ENCODE measurements at places on chromosomes 12 and 14.

GRCh38 chr12:12714276-12715021 lies 2.7 kb upstream of the CDKN1B start:
- peak; percentile 54 for DNase-seq

DNA sequence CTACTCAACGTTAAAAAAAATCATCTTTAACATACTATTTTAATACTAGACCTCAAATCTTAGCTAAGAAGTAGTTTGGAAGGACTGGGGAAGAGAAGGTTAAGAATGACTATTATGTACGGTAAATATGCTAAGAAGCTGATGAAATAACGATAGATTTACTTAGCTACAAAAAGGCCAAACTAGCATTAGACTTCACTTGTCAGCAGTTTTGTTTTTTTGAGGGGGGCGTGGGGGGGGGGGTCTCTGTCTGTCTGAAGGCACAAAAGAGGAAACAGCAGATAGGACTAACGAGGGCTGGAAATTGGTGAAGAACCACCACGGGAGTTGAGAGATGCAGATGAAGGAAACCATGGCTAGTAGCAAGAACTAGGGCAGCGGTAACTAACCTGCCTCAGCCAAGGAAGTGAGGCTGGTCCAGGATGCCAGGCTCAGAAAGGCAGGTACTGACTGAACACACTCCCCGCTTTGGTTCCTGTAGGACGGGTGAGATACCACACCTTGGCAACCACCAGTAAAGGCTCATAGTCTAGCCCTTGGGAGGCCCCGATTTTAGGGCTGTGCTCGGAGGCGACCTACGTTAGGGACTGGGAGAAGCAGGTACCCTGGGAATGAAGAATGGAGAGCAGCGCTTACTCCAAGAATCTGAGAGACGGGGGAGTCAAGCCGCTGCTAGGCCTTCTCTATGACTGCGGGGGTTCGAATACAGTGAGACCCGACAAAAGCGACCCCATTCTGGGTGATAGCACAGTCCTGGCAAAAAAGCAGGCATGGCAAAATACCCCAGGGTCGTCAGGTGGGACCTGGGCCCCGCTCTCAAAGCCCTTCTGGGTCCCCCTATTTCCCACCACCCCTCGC lies 675 bp downstream of the NEDD8 start:
- no peak for DNase-seq

DNA sequence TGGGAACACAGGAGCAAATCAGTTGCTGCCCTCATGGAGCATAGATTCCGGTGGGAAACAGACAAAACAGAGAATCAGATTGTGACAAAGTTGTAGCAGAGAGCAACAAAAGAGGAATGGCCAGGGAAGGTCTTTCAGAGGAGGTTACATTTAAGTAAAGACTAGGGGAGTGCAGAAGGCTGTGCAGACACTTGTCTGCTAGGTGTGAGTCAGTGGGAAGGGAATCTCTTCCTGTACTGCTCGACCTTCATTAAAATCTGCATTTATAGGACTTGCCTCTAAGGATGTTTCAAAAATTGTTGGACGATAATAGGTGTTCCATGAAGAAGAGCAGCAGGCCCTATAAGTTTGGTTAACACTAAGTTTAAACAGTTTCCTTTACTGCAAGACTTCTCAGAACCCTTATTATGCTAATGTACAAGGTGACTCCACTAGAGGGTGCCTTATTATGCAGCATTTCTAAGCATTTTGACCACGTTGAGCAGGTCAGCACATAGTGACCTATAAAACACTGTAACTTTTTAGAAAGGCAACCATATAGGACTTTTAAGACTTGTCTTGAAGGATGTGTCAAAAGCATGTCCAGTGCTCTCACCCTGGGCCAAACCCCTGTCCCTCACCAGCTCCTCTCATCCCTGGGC lies 91.8 kb upstream of the RIC8B start:
- no peak for DNase-seq

GRCh38 chr12:24895612-24896011 lies 53.3 kb downstream of the BCAT1 start:
- no peak for DNase-seq

DNA sequence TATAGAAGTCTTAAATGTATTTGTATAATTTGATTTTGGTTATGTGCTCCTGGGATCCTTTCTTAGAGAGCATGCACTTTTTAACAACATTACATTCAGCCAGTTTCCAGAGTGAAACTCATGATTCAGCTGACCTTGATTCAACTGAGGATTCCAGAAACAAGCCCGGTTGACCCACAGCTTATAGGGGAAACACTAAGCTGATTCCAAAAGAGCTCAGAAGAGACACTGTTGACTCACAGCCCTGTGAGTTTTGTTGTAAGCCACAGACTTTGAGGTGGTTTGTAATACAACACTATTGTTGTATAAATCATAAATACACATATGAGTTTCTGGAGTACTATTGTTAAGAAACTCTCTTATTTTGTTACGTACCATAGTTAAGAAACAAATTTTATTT lies 133.8 kb upstream of the MGAT4C start:
- DNase-seq, result no peak

DNA sequence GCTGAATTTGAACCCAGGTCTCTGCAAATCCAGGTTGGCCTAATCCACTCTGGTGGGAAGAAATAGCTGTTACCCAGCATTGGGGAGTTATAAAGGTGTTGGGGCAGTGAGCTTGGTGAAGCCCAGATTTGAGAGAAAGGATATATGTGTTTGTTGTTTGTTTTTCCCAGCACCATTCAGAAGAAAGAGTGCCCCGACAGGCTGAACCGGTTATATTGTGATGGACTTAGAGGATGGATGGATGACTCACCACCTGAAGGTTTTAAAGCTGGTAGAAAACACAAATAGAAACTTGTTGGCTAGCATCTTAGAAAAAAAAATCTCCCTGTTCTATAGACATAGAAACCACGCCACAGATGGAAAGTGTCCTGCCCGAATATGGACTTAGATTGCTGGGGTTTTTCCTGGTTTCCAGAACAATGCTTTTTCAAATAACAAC lies 404.6 kb downstream of the MED13L start:
- DNase-seq, result no peak

DNA sequence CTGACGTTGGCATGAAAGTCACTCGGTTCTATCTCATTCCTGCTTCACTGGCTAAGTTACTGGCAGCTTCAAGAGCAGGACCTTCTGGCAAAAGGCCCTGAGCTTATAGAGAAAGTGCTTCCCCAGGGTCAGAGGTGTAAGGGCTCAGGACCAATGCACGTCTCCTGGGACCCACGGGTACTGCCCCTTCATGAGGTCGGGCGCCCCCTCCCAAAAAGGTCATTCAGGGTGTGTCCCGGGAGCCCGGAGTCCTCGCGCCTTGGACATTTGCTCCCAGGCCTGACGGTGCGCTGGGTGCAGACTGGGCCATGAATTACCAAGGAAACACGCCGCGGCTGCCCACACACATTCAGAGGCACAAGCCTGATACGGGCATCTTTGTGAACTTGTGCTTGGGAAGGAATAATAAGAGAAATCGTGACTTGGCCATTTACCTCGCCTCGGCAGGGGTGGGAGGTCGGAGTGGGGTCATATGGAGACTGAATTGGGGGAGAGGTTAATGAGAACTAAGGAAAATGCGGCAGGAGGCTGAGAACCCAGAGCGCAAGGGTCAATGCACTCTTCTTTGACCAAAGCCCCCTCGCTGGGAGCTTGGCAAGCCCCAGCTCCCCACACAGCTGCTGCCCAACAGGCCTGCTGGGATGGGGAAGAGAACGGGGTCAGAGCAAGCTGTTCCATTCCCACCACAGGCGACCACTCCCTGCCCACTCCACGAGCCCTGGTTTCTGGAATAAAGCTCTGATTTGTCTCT lies 15.7 kb upstream of the SLC6A12 start:
- no peak for DNase-seq

- no peak for DNase-seq
Observed at GRCh38 chr12:46227616-46228015, 41.2 kb downstream of the SLC38A1 start.

- no peak for DNase-seq
Observed at GRCh38 chr12:102059343-102059742, 2.4 kb downstream of the WASHC3 start.

- DNase-seq, result no peak
Observed at GRCh38 chr14:73721101-73721821, 7.1 kb upstream of the PNMA1 start.

DNA sequence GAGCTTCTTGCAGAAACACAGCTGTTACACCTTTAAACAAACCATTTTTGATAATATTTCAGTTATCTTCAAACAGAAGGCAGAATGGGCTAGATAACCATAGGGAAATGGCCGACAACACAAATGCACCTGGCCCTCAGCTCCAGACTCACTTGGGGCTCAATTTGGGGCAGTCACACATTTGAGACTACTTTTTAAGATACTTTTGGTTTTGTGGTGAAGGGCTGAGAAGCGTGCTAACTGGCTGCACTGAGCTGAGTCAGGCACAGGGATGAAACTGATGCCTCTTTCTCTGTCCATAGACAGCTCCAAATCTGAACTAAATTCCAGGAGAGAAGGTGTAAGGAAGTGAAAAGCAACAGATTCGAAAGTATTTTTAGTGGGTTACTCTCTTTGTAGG lies 18.5 kb upstream of the GRIP1 start:
- DNase-seq, result no peak

- DNase-seq, result no peak
Observed at GRCh38 chr12:15157269-15157671, 63.9 kb downstream of the RERG start.

- DNase-seq, result no peak
Observed at GRCh38 chr14:86221000-86221399, 691.1 kb downstream of the FLRT2 start.

DNA sequence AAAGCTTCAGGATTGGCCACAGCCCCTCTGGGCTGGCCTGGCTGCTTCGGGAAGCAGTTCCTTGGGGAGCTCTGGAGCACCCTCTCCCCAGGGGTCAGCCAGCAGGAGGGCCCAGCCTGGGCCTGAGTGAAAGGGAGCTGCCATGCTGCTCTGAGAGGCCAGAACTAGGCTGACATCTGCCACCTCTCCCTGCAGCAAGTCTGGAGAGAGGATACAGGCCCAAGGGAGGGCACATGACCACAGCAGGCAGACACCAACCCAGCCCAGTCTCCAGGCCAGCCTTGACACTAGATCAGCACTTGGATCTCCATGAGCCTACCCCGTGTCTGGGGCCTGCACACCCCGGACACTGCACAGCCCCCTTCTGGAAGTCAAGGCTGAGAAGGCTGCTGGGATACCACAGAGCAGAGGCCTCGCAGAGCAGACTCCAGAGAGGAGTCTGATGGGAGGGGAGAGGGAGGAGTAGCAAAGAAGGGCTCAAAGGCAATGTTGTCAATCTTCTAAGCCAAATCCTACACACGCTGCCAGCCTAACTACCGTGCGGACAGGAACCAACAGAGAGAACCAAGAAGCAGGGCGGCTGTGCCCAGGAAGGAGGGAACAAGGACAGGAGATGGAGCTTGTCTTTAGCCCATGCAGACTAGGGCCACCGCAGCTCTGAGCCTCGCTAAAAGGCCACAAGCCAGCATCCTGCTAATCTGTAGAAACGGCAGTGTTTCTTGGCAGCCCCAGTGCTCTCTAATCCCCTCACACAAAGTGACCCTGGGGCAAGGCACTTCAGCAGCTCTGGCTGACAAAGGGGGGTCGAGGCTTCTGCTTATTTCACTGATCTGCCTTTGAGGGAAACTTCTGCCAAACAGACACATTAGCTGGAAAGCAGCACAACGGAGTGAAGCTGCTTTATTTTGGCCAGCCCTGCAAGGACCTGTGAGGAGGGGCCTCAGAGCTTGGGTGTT lies 12.9 kb downstream of the COL2A1 start:
- no peak for DNase-seq

DNA sequence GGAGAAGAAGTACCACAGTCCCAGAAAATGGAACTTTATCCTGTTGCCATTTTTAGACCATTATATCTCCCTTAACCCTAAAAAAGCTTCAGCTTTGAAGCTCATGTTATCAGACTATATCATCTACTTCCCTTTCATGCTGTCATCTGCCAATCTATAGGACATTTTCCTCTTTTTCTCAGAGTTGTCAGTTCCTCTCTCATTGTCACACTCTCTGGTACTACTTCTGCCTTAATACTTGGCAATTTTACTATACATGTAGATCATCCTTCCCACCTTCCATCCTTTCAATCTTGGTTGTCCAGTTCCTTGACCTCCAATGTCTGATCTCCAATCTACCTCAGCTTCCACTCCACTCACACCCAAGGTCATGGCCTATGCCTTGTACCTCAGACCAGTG lies 57.4 kb downstream of the SLC15A5 start:
- DNase-seq, result no peak

DNA sequence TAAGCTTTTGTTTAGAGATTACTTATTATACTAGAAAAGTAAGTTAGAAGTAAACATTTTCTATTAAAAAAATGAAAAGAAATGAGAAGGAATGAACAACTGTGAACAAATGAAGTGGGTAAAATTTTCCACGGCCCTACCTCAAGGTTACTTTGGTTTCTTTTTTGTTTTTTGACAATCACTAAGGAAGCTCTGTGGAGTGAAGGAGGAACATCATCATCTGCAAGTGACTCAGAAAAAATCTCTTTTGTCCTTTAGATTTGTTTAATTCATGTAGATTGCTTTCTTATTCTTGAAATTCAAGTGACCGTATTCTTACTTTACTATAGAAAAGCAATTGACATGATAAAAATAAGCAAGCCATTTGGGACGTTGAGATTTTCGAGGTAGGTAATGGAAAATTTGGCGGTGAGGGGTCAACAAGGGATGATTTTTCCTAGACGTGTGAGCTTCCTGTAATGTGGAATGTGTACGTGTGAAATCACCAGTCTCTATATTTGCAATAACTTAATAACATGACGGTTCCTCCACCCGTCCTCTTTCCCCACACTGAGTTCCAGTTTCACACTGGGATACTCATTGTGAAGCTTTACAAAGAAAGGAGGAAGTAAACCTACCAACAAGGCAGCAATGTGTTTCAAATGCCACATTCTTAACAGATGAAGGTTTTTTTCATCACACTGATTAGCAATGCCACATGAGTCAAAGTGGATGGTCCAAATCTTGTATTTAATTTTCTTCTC lies 62.3 kb upstream of the EGLN3 start:
- no peak for DNase-seq

- no peak for DNase-seq
Observed at GRCh38 chr12:63989301-63989845, 144.9 kb downstream of the SRGAP1 start.

DNA sequence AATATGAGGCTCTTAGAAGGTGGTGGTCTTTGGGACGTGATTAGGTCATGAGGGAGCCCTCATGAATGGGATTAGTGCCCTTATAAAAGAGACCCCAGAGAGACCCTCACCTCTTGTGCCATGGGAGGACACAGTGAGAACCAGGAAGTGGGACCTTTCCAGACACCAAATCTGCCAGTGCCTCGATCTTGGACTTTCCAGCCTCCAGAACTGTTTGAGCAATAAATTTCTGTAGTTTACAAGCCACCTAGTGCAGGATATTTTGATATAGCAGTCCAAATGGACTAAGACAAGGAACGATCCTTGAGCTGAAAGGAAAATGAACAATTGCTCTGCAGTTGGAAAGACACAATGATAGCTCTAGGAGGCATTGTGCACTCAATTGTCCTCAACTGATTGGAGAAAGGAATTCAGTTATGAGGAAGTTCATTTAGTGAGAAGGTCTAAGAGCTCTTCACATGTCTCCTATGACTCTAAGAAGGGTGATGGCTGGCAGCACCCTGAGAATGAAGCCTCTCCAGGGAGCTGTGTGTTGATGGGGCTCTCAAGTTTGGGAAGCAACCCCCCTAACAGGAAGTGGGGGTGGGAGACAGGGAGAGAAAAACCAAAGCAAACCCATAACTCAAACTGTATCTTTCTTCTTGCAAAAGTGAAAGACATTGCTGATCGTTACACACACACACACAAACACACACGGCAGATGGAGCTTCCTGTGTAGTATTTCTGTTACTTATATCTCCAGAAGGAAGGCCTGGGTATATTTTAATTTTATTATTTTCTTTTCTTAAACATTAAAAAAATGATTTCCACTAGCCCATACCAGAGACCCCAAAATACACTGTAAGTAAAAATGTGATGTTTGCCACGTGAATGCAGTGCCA lies 21.0 kb downstream of the CHST11 start:
- no peak for DNase-seq
